HFFc6 (cell line): ENCODE measurements at places on chromosomes 1 and 21. TPM values are rescaled to one million over a fixed set of nuclear protein-coding genes. Genes with fewer than 3 reads are reported as not detected.

- peaks cover 23% of the 10 kb centered on the region for H3K27me3 ChIP-seq
- DNase-seq, result no peak
- H3K4me1 ChIP-seq, result no peaks in the 10 kb centered on the region
- no peaks in the 10 kb centered on the region for H3K36me3 ChIP-seq
- H3K27ac ChIP-seq, result no peak overlapping the region
Observed at GRCh38 chr1:160087118-160087662, 5.9 kb downstream of the KCNJ9 start.

- peaks cover 6% of the 10 kb centered on the region for H3K27me3 ChIP-seq
- H3K4me1 ChIP-seq, result peaks cover 30% of the 10 kb centered on the region
- H3K4me3 ChIP-seq, result peak overlapping the region; percentile 64
- DNase-seq, result peak; percentile 95
Observed at GRCh38 chr1:8343464-8344001, 25.6 kb downstream of the SLC45A1 start.

GRCh38 chr1:172970186-172970585 is 80.6 kb downstream of the TNFSF18 start:
- peak overlapping the region; percentile 18; the same call in 1 of the 2 replicates for H3K4me3 ChIP-seq
- peaks cover 72% of the 10 kb centered on the region for H3K4me1 ChIP-seq
- peak; percentile 52 for DNase-seq
- no peaks in the 10 kb centered on the region; the same call in 1 of the 2 replicates for H3K27me3 ChIP-seq

DNA sequence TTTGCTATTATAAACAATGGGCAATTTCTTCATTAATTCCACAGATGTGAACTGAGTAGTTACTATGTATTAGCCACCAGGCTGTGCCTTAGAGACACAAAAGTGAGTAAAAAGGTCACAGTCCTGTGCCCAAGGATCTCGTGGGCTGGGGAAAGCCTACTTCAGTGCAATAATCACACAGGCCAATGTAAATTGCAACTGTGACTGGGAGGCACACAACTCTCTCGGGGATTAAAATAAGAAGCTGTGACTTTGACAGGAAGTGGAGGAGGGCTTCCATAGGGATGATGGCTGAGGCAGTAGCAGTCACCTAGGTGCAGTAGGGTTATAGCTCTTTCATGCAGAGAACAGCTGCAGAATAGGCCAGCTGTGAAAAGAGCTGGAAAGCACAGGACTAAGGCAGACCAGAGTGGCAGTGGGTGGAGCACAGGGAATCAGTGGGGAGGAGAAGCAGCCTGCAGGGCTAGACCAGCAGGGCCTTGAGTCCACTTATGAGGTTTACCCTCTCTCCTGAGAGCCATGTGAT is 121.9 kb downstream of the MAB21L3 start:
- H3K27ac ChIP-seq, result no peak overlapping the region
- no peaks in the 10 kb centered on the region for H3K4me1 ChIP-seq
- DNase-seq, result no peak
- no peak overlapping the region for H3K4me3 ChIP-seq

DNA sequence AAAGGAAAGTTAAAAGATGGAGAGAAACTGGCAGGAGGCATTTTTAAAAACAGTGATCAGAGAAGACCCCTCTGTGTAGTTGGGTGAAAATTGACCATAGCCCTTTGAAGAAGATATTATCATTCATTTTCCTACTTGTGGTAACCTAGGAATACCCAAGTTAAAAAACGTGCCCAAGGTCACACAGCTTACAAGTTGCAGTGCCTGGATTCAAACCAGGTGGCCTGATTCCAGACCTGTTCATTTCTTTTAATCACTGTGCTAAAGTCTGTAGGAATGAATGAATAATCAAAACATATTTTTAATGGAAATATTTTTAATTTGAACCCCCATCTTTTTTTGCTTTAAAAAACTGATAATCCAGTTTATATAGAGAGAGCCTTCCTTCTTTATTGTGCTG is 35.6 kb downstream of the MARK1 start:
- H3K27me3 ChIP-seq, result no peaks in the 10 kb centered on the region
- no peak for DNase-seq
- H3K36me3 ChIP-seq, result no peaks in the 10 kb centered on the region
- H3K27ac ChIP-seq, result no peak overlapping the region

DNA sequence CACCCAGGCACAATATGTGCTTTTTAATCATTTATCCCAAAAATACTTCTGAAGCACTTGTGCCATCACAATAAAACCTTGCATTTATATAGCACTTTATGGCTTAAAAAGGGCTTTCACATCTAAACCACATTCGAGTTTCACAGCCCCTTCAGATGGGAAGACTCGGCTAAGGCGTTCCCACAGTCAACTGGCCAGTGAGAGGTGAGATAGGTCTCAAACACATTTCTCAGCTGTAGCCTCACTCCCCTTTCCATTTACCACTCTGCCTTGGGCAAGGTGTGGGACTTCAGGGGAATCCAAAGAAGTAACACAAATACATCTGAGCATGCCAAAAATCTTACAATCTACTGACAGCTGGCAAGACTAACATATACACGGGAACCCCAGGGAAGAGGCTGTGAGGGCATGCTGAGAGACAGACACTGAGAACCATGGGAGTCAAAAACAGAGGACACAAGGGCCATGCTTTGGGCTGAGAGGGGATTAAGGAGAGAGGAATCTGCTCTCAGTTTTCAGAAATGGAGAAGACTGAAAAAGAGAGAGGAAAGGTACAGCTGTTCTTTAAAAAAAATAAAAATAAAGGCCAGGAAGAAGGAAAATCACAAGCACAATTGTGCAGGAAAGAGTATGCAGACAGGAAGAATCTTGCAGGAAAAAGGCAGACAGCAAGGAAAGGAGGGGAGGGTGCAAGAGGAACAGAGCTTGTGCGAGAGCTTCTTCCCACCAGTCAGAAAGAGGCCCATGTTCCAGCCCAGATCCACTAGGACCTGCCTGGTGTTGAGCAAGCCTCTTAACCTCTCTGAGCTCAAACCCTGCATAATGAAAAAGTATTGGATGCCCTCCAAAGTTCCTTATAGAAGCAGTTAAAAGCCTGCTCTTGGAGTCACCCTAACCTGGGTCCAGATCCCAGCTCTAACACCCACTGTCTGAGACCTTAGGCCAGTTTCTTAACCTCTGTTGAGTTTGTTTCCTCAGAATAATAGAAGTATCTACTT is 73.5 kb downstream of the JAK1 start:
- H3K4me3 ChIP-seq, result no peak overlapping the region
- H3K27ac ChIP-seq, result no peak overlapping the region
- peaks cover 1% of the 10 kb centered on the region; the same call in 1 of the 2 replicates for H3K27me3 ChIP-seq
- peaks cover 47% of the 10 kb centered on the region for H3K4me1 ChIP-seq
- no peak for DNase-seq

- no peak overlapping the region for H3K27ac ChIP-seq
- no peaks in the 10 kb centered on the region; the same call in 1 of the 2 replicates for H3K27me3 ChIP-seq
- peaks cover 29% of the 10 kb centered on the region for H3K4me1 ChIP-seq
- no peak for DNase-seq
Observed at GRCh38 chr1:28044399-28044798, 44.0 kb downstream of the EYA3 start.

DNA sequence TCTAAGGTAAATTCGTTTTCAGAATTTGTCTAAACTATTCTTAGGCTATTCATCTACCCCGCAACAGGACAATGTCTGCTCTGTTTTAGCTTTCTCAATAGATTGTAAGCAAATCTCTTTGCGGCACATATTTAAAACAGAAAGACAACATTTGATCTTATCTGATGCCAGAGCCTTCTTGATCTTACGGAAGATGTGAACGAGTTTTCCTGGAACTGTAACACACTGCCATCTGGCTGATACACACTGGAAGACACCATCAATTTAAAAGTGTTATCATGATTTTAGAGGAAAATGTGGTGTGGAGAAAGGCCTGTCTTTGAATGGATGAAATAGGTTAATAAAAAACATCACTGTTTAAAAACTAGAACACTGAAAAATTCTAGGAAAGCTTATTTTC is 36.1 kb downstream of the COA6 start:
- no peaks in the 10 kb centered on the region for H3K4me1 ChIP-seq
- no peak overlapping the region for H3K4me3 ChIP-seq
- H3K27ac ChIP-seq, result no peak overlapping the region
- H3K36me3 ChIP-seq, result 0 out of 2 replicates have a peak, but pooled peaks cover 5% of the 10 kb centered on the region

Gene RYR2
- total RNA-seq, result 0.10 TPM in 1 of 3 replicates, not detected in the others

Gene RPTN
- not detected in 3 replicates for total RNA-seq

Gene MYOM3
- total RNA-seq, result 0.73 TPM in 1 of 2 replicates, not detected in the other

Gene SPRR2F
- not detected in 3 replicates for total RNA-seq

Gene IL12RB2
- not detected in 3 replicates for total RNA-seq

Gene BMP8A
- not detected in 3 replicates for total RNA-seq

Gene MORN1
- 6.2 and 8.5 TPM in 2 replicates for total RNA-seq

Gene FYB2
- not detected in 3 replicates for total RNA-seq

Gene FMO2
- total RNA-seq, result not detected in 3 replicates
